Memory B cell (primary cell): ENCODE measurements at places on chromosomes 5 and 9.

DNA sequence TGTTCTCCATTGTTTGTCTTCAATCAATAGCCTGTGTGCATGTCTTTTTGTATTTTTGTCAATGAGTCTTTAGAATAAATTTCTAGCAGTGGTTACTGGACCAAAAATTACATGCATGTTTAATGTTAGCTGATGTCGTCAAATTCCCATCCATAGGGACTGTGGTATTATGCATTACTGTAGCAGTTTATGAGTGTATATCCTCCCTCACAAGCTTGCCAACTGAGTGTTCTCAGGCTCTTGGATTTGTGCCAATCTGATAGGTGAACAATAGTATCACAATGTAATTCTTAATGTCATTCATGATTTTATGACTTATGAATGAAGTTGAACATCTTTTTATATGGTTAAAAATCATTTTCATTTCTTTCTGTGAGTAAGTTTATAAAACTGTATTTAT lies 13.0 kb downstream of the SNX24 start:
- no peaks in the 10 kb centered on the region for H3K27me3 ChIP-seq
- no peak for DNase-seq
- H3K4me3 ChIP-seq, result no peak overlapping the region
- no peaks in the 10 kb centered on the region for H3K4me1 ChIP-seq
- peaks cover 6% of the 10 kb centered on the region for H3K36me3 ChIP-seq
- no peak overlapping the region for H3K27ac ChIP-seq

DNA sequence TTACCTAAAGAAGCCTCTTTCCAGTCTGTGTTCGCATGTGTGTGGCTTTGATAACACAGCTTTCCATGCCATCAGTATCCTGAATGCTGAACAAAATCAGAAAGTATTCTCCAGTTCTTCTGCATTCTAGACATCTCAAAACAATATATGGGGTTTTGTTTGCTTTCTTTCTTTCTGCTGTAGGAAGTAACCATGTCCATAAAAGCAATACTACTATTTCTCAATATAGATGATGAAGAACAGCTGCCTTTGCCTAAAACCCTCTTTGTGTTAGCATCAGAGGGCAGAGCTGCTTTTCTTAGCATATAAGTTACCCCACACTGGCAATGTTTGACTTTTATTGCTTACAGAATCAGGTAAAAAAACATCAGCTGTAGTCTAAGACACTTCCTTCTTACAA lies 963.6 kb downstream of the CDH12 start:
- no peaks in the 10 kb centered on the region for H3K36me3 ChIP-seq
- no peak overlapping the region for H3K27ac ChIP-seq
- H3K27me3 ChIP-seq, result no peaks in the 10 kb centered on the region
- no peaks in the 10 kb centered on the region for H3K4me1 ChIP-seq
- H3K4me3 ChIP-seq, result no peak overlapping the region

GRCh38 chr5:147509710-147510651 lies at the start of gene DPYSL3:
TSS of gene DPYSL3 (minus strand) at chr5:147510068. CDS start at chr5:147509858, 210 bp downstream.
- DNase-seq, result no peak
- peaks cover 17% of the 10 kb centered on the region for H3K27me3 ChIP-seq
- H3K36me3 ChIP-seq, result no peaks in the 10 kb centered on the region
- no peak within 1 kb of the TSS for H3K27ac ChIP-seq
- H3K4me3 ChIP-seq, result no peak within 1 kb of the TSS
- no peaks in the 10 kb centered on the region for H3K4me1 ChIP-seq

GRCh38 chr5:102759700-102760099 lies 4.6 kb downstream of the PAM start:
- H3K27me3 ChIP-seq, result peaks cover 3% of the 10 kb centered on the region
- H3K27ac ChIP-seq, result no peak overlapping the region
- no peaks in the 10 kb centered on the region for H3K36me3 ChIP-seq
- no peak overlapping the region for H3K4me3 ChIP-seq
- H3K4me1 ChIP-seq, result peaks cover 17% of the 10 kb centered on the region
- DNase-seq, result no peak

- no peak for DNase-seq
- H3K27ac ChIP-seq, result no peak overlapping the region
- no peaks in the 10 kb centered on the region for H3K36me3 ChIP-seq
- H3K27me3 ChIP-seq, result no peaks in the 10 kb centered on the region
- no peaks in the 10 kb centered on the region for H3K4me1 ChIP-seq
These were observed 148.8 kb upstream of the SGCD start for GRCh38 chr5:156178117-156178516.
